ENCODE measurements at places on chromosomes 3 and 15.

- DNase-seq, result no peak
Observed at GRCh38 chr3:8509961-8510360, 8.3 kb downstream of the LMCD1 start.

DNA sequence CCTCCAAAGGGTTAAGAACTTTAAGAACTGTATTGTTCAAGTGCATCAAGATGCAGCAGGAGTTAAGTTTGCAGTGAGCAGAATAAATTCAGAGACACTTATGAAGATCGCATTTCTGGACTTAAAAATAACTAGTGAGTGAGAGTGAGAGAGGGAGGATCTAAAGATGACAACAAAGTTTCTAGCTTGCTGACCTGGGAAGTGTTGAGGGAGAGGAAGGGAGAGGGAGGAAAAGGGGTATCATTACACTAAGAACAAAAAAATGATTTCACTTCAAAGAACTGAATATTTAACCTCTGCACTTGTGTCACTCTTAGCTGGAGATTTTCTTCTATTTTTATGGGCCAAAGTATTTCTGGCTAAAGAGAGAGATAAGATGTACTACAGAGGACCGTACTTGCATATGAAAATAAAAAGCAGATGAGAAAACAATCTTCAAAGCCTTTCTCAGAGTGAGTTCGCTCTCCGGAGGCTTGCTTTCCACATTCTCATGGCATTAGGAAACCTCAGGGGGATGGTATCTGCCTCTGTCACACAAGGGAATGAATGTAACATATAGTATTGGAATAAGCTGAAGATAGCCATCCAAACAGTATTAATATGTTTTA is 91.4 kb upstream of the TJP1 start:
- no peak for DNase-seq

DNA sequence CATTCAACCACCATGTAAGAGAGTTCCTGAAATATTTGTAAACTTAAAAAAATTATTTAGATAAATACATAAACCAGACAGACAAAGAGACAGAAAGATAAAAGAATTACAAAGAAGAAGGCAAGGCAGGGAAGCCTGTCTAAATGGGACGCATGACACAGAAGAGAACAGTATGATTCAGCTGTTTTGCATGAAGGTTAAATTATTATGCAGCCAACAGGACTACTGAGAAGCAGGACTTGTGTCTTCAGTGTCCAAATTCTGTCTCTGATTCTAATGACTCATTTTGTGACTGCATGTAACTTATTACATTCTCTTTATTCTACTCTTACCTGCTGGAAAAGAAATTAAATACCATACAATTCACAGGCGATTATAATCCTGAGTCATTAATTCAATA is 340.4 kb upstream of the KCNMB2 start:
- DNase-seq, result no peak

- DNase-seq, result no peak
Observed at GRCh38 chr15:66619152-66619903, 53.5 kb upstream of the LCTL start.

DNA sequence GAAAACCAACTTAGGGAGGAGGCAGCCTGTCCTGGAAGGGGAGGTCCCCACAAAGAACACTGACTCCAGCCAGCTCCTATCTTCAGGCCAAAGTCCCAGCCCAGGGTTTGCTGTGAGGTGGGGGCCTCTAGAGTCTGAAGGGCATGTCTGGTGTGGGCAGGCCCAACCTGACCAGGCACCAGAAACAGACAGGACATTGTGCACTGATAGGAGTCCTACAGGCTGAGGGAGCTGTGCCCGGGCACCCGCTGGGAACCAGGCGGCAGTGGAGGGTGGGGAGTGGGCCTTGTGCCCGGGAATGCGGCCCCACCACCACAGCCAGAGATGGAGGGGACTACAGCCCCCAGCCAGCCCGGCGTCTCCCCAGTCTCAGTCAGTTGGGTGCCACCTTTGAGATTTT is 161.4 kb downstream of the WNT7A start:
- no peak for DNase-seq

GRCh38 chr3:48015431-48016180 is 610 bp downstream of the MAP4 start:
- DNase-seq, result no peak

DNA sequence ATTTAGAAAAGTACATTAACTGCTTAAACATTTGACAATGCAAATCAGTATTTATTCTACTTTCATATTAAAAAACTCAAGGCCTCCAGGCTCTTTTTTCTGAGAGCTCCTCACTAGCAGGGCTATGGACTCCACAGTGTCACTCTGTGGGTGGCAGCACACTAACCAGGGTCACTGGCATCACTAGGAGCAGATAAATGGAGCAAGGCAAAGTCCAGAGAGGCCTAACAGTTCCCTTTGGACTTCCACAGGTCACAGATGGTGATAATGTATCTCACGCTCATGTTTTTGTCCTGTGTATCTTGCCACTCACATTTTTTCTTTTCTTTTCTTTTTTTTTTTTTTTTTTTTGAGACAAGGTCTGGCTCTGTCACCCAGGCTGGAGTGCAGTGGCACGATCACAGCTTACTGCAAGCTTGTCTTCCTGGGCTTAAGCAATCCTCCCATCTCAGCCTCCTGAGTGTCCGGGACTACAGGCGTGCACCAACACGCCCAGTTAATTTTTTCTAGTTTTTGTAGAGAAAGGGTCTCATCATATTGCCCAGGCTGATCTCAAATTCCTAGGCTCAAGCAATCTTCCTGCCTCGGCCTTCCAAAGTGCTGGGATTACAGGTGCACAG is 7.8 kb downstream of the SPG21 start:
- no peak for DNase-seq

- DNase-seq, result no peak
Observed at GRCh38 chr3:48465531-48466378, 19.2 kb downstream of the ATRIP start.

- no peak for DNase-seq
Observed at GRCh38 chr3:30305021-30305420, 301.4 kb upstream of the TGFBR2 start.

- DNase-seq, result no peak
Observed at GRCh38 chr3:11593318-11594034, 50.2 kb downstream of the VGLL4 start.

DNA sequence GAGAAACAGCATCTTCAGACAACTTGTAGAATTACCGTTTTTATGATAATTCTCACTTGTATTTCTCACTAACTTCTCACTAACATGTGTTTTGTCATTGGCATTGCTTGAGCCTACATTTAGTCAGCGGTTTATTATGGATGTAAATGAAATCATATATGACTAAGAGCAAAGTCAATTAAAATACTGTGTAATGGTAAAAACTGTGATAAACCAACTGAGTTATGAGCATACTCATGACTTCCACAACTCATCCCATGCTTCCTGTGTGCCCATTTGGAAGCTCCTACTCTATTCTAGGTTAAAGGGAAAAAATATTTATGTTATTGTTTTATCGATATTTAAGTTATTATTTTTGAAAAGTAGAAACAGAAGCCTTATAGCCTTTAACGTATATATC is 12.8 kb downstream of the PXK start:
- no peak for DNase-seq

DNA sequence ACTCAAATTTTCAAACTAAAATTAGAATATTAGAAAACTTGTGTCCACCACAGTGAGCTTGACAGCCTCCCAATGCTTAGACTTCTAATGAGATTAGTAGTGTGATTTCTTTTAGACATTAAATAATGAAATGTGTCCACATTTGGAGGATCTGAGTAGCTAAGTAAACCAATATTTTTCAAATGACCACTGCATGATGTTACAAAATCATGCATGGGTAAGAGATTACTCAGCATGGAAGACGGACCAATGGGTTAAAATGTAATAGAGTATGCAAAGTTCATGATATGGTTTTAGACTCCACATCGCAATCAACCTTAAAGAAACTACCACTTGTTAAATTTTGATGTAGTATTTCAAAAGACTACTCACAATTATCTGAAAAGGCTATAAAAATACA is 130.6 kb downstream of the IMPG2 start:
- DNase-seq, result no peak

DNA sequence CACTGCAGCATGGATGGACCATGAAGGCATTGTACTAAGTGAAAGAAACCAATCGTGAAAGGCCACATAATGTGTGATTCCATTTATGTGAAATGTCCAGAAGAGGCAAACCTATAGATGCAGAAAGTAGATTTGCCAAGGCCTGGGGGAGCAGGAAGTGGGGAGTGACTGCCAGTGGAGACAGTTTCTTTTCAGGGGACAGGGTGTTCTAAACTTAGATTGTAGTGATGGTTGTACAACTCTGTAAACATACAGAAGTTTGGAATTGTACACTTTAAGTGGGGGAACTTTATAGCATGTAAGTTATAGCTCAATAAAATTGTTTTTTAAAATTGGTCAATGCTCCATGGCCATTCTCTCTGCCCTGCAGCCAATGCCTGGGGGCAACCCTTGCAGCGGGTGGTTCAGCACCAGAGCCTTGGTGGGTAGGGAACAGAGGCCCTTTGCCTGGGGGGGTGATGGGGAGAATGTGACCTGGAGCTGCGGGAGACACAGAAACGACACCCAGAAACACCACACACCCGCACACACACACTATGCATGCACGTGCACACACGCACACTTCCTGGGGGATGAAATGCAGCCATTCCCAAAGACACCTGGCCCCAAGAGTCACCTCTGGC is 43.1 kb downstream of the DNAJB8 start:
- DNase-seq, result no peak

DNA sequence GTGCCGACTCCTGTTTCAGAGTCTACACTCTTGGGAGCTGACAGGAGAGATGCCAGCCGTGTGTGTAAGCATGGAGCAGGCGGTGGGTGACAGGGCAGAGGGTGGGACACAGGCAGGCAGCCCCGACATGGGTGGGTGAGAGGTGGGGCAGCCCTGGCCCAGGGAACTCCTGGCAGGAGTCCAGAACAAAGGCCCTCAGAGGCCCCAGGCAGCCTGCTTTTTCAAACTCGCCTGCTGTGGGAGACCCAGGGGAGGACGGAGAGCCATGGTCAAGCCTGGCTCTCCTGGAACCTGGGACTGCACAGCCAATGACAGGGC is 29.3 kb upstream of the SLC41A3 start:
- DNase-seq, result no peak

DNA sequence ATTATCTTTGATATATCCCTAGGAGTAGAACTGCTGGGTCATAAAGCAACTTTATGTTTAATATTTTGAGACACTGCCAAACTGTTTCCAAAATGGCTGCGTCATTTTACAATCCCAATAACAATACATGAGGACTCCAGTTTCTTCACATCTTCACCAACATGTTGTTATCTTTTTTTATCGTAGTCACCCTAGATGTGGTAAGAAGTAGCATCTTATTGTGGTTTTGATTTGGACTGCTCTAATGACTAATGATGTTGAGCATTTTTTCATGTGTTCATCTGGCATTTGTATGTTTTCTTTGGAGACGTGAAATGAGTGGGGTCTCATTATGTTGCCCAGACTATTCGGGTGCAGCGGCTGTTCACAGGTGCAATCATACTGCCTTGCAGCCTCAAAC is 83.8 kb downstream of the MAP4 start:
- no peak for DNase-seq

DNA sequence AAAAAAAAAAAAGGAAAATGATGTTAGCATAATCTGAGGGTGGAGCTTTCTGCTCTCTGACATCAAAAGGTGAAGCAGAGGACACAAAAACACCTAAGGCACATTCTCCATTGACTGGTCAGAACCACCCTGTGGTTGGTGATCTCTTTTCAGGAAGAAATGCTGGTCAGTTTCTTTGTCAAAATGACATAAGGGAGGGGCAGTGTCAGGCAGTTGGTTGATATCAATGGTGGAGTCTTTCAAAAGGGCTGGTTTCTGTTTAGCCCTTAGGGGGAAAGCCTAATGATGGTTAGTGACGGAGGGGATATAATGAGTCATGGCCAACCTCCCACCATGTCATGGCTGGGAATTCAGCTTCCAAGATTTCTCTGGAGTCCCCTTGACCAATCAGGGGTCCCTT is 185.9 kb upstream of the GBE1 start:
- no peak for DNase-seq

- no peak for DNase-seq
Observed at GRCh38 chr15:99502182-99502581, 63.6 kb upstream of the MEF2A start.

DNA sequence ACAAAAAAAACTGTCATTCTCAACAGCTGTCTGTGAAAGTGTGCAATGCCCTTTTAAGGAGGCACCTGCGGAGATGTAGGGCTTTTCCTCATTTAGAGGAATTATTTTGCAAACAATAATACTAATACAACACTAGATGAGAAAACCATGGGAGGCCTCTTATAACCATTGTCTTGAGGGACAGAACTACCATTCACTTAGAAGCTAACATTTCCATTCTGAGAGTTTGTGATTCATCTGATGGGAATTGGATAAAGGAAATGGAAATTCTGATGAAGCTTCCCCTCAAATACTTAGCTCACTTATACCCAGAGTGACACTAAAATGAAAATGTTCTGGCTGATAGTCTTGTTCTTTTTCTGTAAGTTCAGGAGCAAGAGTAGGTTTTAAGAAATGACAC is 147.7 kb downstream of the CADPS start:
- no peak for DNase-seq

DNA sequence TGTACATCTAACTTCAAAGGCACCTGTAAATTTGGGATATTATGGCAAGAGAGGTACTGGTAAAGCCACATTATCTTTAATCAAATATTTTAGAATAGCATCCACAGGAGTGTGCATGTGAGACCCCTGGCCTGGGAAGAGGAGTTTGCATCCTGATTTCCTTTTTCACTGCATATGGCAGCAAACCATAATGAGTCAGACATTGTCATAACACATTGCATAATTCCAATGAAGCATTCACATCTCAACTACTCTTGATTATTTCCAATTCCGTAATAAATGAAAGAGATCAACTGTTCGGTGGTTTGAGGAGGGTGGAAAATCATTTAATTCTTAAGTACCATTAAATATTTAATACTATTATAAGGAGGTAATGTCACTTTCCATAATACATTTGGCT is 215.0 kb downstream of the MECOM start:
- no peak for DNase-seq

GRCh38 chr3:134437211-134437752 is 48.5 kb downstream of the ANAPC13 start:
- DNase-seq, result no peak

DNA sequence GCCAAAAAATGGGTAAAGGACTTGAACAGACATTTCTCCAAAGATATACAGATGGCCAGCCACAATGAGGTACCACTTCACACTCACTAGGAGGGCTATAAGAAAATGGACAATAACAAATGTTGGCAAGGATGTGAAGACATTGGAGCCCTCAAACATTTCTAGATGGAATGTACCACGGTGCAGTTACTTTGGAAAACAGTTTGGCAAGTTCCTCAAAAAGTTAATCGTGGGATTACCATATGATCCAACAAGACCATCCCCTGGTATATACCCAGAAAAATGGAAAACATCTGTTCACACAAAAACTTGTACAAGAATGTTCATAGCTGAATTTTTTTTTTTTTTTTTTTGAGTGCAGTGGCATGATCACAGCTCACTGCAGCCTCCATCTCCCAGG is 15.9 kb upstream of the HRH1 start:
- DNase-seq, result no peak
